ENCODE measurements at places on chromosomes 16 and 17.

DNA sequence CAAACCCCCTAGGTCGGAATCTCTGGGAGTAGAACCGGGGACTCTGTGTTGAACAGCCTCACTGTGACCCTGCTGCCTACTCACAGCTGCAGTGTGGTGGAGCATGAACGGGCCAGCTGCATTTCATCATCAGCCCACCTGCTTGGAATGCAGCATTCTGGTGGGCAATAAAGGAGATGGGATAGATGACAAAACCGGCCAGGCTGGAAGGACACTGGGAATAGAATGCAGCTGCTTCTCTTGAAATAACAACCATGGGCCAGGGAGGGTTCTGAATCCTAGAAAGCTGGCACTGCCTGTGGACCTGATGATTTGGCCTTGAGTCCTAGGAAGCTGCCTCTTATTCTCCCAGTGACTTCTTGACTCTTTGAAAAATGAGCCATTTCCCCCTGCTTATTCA lies 23.5 kb downstream of the CFAP97D1 start:
- DNase-seq = no peak

DNA sequence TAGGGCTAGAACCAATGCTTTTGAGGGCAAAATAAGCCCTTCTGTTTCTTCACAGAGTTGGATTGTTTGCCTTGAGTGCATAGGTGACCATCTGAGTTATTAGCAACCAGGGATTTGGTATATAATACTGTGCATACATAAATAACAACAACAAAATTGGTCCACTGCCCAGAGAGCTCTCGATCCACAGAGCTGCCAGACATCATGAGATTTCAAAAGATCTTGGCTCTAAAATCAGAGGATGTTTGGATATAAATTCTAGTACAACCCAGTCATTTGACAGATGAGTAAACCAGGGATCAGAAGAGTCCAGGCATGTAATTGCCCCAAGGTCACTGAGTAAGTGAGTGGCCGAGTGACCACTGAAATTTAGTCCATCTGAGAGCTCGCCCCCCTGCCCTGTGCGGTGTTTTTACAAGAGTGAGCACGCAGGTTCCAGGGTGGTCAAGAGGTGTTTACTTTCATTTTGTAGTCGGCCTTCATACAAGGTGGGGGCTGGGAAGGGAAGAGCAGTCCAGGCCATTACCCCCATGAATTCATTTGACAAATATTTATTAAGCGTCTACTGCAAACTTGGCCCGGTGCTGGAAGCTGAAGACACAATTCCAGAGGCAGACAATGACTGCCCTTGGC lies 1.8 kb upstream of the MT2A start:
- no peak for DNase-seq

DNA sequence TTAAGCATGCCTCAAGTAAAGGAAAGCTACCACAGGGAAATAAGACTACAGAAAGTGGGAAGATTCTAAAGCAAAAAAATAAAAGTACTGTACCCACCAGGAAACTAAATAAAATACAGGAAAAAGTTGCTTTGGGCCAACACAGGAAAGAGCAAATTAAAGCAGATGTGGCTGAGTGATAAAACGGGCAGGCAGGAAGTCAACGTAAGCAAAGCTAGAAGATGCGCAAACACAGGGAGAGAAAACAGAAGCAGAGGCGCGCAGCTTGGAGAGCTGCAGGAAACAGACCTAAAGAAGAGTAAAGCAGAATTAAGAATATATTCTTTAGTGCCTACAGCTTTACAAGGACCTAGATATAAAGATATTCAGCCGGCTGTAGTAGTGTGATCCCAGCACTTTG lies 21.7 kb downstream of the USP36 start:
- DNase-seq = no peak

DNA sequence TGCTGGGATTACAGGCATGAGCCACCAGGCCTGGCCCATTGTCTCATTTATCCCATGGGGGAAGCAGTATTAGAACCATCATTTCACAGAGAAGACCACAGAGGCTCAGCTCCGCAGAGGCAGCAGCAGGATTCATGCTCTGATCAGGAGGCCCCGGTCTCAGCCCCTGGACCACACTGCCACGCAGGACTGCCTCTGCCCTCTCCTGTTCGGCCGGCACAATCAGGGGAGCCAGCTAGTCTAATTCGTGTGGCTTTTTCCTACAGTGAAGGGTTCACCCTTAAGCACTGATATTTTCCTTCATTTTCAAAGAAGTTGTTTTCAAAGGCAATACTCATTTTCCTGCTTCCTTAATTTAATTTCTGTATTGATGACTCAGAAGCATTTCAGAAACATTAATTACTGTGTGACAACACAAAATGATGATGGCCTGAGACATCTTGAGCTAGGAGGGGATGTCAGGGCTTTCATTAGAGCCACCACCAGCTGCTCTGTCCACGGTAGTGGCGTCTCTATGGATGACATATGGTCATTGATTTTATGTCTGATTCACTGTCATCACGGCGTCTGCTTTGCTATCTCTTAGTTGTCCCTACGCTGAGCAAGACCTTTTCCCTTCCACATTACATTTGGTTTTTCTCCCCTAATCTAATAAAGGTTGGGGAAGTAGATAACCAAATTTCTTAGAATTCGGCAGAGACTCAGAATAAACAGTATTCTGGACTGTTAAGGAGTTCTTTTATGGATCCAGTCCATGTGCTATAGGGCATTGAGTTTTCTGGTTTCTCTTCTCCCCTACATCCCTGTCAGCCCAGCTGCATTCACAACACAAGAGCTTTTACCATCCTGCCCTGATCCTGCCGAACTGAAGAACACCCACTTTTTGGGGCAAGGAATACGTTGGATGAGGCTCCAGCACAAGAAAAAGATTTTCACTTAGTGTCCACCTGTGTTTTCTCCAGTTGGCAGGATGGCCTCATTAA lies 314.0 kb downstream of the SLC39A11 start:
- DNase-seq = no peak

GRCh38 chr16:6698548-6698947 lies 634.1 kb upstream of the RBFOX1 start:
- DNase-seq = no peak

GRCh38 chr17:67993153-67993997 lies 2.9 kb downstream of the C17orf58 start:
- peak; percentile 91 for DNase-seq

DNA sequence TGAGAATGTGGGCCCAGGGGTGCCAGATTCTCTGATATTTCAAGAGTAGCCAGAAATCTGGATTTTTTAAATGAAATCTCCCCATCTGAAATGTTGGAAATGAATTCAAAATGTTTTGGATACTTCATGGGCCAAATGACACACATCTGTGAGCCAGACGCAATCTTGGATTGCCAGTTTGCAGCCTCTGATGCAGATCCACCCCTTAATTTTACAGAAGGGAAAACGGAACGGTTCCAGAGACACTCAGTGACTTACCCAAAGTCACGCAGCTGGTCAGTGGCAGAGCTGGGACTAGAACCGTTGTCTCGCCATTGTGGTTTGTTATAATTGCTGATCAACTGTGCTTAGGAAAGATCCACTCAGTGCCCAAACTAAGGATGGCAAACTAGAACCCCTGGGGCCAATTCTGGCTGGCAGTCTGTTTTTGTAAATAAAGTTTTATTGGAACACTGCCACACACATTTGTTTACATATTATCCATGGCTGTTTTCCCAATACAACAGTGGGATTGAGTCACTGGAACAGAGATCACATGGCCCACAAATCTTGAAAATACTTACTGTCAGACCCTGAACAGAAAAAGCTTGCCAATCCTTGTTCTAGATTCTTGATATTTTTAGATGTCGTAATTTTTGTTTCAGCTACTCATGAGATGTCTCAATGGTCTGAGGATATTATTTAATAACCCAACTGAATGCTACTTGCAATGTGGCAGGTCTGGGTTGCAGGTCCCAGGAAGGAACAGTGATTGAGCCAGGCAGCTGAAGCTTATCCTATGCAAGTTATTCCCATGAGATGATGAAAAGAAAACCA lies 143.8 kb downstream of the AXIN2 start:
- no peak for DNase-seq

GRCh38 chr16:60060731-60061130 lies 1326.6 kb upstream of the GOT2 start:
- no peak for DNase-seq

- peak; percentile 77 for DNase-seq
These were observed 9.4 kb upstream of the CEP20 start for GRCh38 chr16:15897834-15898254.

- no peak for DNase-seq
These were observed 11.8 kb upstream of the KAT7 start for GRCh38 chr17:49776551-49777300.

- DNase-seq = no peak
These were observed 24.2 kb downstream of the SPACA3 start for GRCh38 chr17:33015716-33016346.

GRCh38 chr16:82456683-82457082 lies 170.1 kb upstream of the CDH13 start:
- DNase-seq = peak; percentile 68

DNA sequence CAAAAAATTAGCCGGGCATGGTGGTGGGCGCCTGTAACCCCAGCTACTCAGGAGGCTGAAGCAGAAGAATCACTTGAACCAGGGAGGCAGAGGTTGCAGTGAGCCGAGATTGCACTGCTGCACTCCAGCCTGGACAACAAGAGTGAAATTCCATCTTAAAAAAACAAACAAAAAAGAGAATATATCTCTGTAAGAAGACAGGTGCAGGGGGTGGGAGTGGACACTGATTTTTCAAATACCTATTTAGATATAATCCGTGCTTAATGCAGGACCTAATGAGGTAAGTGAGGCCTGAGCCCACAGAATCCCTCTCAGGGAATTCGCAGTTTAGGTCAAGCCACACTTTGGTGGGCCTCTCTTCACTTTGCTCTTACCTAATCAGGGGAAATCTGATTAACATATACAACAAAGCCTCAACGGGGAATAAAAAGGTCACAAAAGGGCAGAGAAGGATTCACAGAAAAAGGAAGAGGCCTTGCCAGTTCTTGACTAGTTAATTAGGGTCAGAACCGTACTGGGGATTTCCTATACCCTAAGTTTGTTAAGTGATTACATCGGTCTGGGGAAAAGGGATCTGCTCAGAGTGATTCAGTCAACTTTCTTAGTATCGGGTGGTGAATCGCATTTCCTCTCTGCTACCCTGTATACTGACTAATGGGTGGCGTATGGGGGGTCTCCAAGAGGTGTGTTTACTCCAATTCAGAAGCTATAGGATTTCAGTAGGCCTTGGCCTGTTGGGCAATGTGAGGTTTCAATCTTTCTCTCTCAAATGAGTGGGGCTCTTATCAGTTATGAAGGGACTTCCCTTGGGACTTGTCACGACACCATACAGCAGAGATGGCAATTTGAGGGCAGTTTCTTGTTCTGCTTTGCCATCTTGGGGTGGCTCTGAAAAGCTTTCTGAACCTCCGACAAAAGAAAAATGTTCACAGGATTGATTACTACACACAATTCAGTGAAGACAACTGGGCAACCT lies 1.9 kb upstream of the NFAT5 start:
- DNase-seq = peak; percentile 64

DNA sequence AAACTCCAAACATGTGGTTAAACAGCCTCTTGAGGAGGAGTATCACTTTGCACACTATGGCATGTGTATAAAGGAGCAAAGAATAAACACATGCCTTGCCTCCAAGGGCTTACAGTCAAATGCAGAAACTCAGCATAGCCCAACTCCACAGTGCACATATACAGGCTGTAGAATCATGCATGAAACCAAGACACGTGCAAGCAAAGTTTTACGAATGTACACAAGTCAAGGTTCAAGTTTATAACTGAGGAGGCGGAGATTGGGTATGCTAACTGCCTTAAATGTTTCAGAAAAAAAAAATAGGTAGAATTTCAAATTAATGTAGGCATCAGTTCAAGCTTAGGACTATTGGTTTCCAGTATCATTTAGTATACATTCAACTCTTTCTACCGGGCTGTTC lies 321.1 kb downstream of the SOX9 start:
- no peak for DNase-seq

GRCh38 chr16:49733313-49734009 lies 122.5 kb downstream of the ZNF423 start:
- no peak for DNase-seq

GRCh38 chr17:5297245-5297644 lies 15.2 kb downstream of the RABEP1 start:
- no peak for DNase-seq

DNA sequence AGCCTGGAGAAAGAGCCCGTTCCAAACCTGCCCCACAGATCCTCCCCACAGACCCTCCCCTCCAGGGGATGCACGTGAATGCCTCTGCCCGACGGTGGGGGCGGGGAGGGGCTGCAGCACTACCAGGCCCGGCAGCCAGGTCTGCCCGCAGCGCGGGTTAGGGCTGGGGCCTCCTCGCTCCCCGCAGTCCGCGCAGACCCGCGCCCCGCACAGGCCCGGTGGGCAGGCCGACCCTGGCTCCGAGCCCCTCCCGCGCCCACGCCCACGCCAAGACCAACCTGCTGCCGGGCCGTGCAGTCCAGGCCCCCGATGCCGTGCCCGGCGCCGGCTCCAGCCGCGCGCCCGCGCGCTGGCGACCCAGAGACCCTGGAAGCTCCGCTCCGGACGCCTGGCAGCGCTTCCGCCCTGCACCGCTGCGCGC lies at the start of gene RPUSD1:
Gene RPUSD1 (minus strand): TSS at position 404 of the 421 bp plus-strand sequence. CDS start 644 bp downstream, outside the sequence.
- DNase-seq = no peak

Data from GM13976 (cell line).